Naive thymus-derived CD8-positive, alpha-beta T cell (primary cell): ENCODE measurements at places on chromosomes 4 and X.

DNA sequence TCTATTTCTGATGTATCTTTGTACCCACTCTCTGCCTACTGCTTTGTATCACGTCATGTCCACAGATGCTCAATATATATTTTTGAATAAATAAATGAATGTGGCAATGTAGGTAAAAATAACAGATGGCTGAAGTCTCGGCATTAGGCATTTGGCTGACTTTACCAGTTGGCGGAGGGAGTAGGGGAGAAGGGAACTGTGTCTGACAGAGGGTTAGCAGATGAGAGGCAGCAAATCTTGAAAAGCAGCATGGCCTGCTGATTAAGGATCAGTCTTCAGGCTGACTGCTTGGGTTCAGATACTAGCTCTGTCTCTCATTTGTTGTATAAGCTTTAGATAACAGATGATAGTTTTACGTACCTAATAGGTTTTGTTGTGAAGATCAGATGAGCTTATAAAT, 31.9 kb upstream of the RASGEF1B start:
- no peak for DNase-seq

DNA sequence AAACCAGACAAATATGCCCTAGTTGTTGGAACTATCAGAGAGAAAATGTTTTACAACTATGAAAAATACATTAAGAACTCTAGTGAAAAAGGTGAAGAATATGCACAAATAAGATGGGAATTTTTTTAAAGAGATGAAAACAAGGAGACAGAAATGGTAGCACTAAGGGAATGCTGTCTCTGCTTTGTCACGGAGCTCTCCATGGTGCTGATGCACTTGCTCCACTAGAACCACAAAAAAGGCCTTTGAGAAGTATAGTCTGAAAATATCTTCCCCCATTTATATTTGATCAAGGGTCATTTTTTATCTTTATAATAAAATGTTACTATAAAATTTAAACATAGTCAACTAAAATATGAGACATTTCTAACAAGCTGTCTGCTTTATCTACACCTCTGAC, 1655.5 kb upstream of the AGA start:
- DNase-seq: no peak

GRCh38 chr4:157314906-157315305, 94.4 kb downstream of the GRIA2 start:
- DNase-seq: no peak

DNA sequence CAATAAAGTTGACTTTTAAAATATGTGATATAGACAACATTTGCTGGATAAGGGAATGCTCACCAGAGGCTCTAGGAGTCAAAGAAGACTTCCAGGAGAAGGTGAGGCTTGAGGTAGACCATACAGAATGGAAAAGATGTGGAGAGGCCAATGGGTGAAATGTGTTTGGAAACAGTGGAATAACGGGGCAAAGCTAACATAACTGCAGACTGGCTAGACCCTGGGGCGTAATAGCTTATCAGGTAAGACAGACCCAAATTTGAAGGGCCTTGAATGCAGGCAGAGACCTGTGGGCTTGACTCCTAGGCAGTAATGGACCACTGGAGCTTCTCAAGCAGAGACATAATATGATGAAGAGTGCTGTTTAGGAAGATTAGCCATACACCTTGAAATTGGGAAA, 25.4 kb downstream of the GPC3 start:
- DNase-seq: no peak

- DNase-seq: no peak
Measured at GRCh38 chr4:738781-739280, 33.2 kb downstream of the PCGF3 start.

GRCh38 chr4:129140521-129140920, 44.6 kb downstream of the C4orf33 start:
- DNase-seq: no peak

- DNase-seq: no peak
Measured at GRCh38 chr4:26964512-26964911, 103.9 kb downstream of the STIM2 start.

- DNase-seq: no peak
Measured at GRCh38 chr4:187558391-187558790, 437.2 kb upstream of the ZFP42 start.

DNA sequence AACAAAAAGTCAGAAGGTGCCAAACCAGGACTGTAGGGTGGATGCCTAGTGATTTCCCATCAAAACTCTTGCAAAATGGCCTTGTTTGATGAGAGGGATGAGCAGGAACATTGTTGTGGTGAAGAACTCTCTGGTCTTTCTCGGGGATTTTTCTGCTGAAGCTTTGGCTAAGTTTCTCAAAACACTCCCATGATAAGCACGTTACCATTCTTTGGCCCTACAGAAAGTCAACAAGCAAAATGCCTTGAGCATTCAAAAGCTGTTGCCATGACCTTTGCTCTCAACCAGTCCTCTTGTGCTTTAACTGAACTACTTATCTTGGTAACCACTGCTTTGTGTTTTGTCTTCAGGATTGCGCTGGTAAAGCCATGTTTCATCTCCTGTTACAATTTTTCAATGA, 3.0 kb upstream of the SEC31A start:
- no peak for DNase-seq

DNA sequence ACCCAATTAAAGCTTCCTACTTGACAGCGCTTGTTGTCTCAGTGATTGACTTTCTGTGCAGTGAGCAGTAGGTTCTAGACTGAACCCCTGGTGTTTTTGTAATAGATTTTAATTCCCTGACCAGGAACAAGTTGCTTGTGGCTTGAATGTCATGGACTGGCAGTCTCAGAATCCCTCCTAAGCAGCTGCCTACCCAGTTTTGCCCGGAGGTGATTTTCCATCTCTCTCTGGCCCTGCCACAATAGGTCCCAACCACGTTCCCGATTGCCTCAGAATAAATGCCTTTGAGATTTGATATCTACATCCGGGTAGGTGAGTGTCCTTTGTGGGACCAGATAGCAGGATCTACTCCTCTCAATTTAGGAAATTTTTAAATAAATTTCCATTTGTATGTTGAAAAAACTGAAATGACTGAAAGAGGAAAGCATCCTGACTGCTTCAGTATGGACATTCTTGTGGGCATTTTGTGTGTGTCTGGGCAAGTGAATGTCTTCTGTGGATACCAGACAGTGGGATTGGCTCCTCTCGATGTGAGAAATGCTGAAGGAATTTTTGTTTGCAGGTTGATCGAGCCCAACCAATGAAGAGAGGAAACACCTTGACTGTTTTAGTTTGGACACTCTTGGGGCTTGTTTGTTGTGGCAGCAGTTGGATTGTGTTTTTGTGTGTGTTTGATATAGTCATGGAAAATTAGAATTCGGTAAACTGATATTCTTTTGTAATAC, 1607.4 kb downstream of the C4orf33 start:
- no peak for DNase-seq

DNA sequence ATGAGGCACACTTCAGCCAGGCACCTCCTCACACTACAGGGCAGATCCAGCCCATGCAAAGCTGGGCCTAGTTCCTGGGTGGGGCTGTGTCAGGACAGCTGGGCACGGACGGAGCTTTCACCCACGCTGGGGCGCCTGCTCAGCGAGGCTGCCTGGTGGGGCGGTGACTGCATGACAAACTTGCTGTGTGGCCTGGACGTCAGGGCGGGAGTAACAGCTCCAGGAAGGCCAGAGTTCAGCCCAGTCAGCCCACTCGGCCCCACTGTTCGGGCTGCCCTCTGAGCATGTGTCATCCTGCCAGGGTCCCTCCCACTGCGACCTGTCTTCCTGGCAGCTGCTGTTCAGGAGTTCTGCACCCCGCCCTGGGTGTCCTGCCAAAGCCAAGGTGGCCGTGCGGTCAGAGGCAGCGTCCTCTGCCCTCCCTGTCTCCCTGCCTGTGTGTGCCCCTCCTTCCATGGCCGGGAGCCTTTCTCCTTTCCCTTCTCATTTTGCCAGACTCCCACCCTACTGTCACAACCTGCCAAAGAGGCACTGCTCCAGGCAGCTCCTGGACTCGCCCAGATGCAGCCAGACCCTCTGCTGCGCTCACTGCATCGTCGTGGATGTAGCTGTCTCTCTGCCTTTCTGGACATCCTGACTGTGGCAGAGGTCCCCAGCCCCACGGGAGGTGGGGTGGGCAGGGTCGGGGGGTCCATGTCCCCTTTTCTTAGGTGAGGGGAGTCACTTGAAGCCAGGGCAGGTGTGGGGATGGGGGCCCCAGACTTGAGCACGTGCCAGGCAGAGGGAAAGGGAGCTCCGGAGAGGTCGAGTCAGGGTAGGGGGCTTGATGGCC, 33.0 kb upstream of the KIAA0232 start:
- DNase-seq: no peak

GRCh38 chrX:30301963-30302362, 7.2 kb downstream of the NR0B1 start:
- DNase-seq: no peak
